ENCODE measurements at places on chromosomes 1 and 21.

DNA sequence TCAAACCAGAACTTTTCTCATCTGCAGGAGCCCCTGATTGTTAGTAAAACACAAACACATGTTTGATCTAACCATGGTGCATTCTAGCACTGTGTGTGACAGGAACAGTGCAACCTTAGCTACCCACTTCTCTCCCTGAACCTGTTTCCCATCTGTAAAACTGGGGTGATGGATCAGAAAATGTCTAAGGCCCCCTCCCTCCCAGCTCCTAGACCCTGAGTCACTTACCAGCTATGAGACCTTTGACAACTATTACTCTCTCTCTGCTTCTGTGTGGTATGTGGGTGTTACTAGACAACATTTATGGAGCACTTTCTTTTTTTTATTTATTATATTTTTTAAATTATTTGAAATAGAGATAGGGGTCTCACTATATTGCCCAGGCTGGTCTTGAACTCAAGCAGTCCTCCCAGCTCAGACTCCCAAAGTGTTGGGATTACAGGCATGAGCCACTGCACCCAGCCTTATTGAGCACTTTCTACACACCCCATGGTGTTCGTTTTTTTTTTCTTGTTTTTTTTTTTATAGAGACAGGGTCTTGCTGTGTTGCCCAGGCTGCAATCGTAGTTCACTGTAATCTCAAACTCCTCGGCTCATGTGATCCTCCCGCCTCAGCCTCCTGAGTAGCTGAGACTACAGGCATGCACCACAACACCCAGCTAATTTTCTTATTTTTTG, 2.6 kb downstream of the INPP5B start:
- no peak for DNase-seq

DNA sequence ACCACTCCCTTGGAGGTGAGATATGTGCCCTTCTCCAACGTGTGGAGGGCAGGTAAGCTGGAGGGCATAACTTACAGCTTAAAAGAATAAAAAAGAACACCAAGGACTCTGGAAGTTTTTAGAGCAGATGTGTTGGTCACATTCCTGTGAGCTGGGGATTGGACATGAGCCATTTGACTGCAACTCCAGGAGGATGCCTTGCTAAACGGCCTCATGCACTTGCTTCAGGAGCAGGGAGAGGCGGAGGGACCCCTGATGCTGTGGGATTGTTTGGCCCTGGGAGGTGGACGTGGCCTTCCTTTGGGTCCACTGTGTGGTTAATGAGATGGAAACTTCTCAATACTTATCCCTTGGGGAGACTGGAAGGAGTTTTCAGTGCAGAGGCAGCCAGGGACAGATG, 185.6 kb downstream of the RHOU start:
- no peak for DNase-seq

- no peak for DNase-seq
Observed at GRCh38 chr21:36690628-36691554, 8.0 kb upstream of the SIM2 start.

- DNase-seq, result no peak
Observed at GRCh38 chr1:110675060-110675791, 486 bp upstream of the KCNA3 start.
